Activated naive CD8-positive, alpha-beta T cell treated with anti-CD3 and anti-CD28 coated beads, Interleukin-2, amount 10 ng/mL, durations not matched to agents 7 days and 5 days (primary cell): ENCODE measurements at places on chromosomes 7 and 10. TPM values are rescaled to one million over a fixed set of nuclear protein-coding genes. Genes with fewer than 3 reads are reported as not detected.
A peak's percentile ranks its signal among the peaks of the same experiment; 100 is the strongest.

EXOC6 gene
- 10.4 TPM for total RNA-seq

DNA sequence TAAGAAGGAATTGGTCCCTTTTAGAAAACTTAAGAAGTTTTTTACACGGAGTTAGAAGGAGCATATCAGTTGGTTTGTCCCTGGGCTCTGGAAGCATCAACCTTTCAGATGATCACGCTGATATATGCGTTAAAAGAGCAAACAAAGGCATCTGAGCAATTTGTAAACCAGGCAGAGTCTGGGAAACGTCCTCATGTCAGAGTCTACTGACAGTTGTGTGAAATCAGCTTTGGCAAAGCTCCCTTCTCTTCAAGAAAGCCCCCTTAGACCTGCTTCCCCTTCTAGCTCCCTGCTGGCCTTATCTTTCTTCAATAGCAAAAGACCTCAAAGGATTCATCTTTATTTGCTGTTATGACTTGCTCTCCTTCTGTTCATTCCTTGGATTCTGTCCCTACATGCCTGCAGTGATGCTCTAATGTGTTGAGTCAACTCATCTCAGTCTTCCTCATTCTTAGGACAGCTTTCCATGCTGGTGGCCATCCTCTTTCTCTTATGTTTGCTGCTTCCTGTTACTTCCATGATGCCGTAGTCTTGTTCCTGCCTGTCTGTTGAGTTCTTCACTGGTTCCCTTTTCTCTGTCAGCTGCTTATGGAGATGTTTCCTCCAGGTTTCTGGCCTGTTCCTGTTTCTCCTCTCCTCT is 106.5 kb upstream of the BMPER start:
- H3K36me3 ChIP-seq, result no peaks in the 10 kb centered on the region
- H3K4me1 ChIP-seq, result no peaks in the 10 kb centered on the region
- no peak overlapping the region for H3K4me3 ChIP-seq
- no peaks in the 10 kb centered on the region for H3K27me3 ChIP-seq
- H3K27ac ChIP-seq, result no peak overlapping the region

CRHR2 gene
- total RNA-seq, result not detected

GRCh38 chr10:107611115-107611514 is 446.6 kb upstream of the SORCS1 start:
- no peaks in the 10 kb centered on the region for H3K27me3 ChIP-seq
- H3K27ac ChIP-seq, result no peak overlapping the region
- no peak for DNase-seq
- no peaks in the 10 kb centered on the region for H3K36me3 ChIP-seq
- H3K4me3 ChIP-seq, result no peak overlapping the region
- H3K4me1 ChIP-seq, result no peaks in the 10 kb centered on the region

DNA sequence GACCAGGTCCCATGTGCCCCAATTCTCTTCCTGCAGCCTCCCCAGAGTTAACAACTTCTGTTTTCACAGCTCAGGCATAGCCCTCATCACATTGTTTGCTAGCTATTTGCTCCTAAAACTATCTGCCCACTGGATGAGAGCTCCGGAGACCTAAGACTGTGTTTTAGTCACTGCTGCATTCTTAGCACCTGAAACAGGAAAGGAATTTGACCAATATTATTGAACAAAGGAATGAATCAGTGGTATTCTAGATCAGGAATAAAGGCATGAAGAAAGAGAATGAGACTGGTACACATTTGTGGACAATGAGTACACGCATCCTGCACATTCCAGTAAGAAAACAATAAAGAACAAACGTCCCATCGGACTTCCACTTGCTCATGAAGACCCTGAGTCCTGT is 54.8 kb downstream of the PPP1R17 start:
- DNase-seq, result no peak
- no peaks in the 10 kb centered on the region for H3K4me1 ChIP-seq
- H3K36me3 ChIP-seq, result no peaks in the 10 kb centered on the region
- H3K27ac ChIP-seq, result no peak overlapping the region
- peaks cover 2% of the 10 kb centered on the region for H3K27me3 ChIP-seq
- no peak overlapping the region for H3K4me3 ChIP-seq

THAP5 gene
- total RNA-seq, result 38.9 TPM

GNGT1 gene
- total RNA-seq, result not detected

GRCh38 chr10:116210588-116211346 is 62.2 kb downstream of the GFRA1 start:
- H3K4me3 ChIP-seq, result no peak overlapping the region
- no peaks in the 10 kb centered on the region for H3K27me3 ChIP-seq
- H3K27ac ChIP-seq, result no peak overlapping the region
- no peaks in the 10 kb centered on the region for H3K36me3 ChIP-seq
- no peaks in the 10 kb centered on the region for H3K4me1 ChIP-seq

GRCh38 chr7:92749327-92749755 is 87.0 kb downstream of the CDK6 start:
- peaks cover 52% of the 10 kb centered on the region for H3K36me3 ChIP-seq

GRCh38 chr10:78572565-78572964 is 496.2 kb upstream of the ZMIZ1 start:
- H3K36me3 ChIP-seq, result no peaks in the 10 kb centered on the region
- H3K4me3 ChIP-seq, result no peak overlapping the region
- H3K4me1 ChIP-seq, result no peaks in the 10 kb centered on the region
- H3K27ac ChIP-seq, result no peak overlapping the region
- DNase-seq, result no peak
- H3K27me3 ChIP-seq, result no peaks in the 10 kb centered on the region

SFRP4 gene
- total RNA-seq, result not detected

GRCh38 chr10:80160361-80161320 is 28.1 kb downstream of the PLAC9 start:
- H3K4me3 ChIP-seq, result no peak overlapping the region
- peak overlapping the region; percentile 5 for H3K27ac ChIP-seq
- H3K36me3 ChIP-seq, result peaks cover 34% of the 10 kb centered on the region
- peaks cover 13% of the 10 kb centered on the region for H3K4me1 ChIP-seq
- DNase-seq, result no peak

GRCh38 chr7:129751916-129752315 is 140.4 kb downstream of the NRF1 start:
- no peak for DNase-seq
- peaks cover 9% of the 10 kb centered on the region for H3K36me3 ChIP-seq
- no peak overlapping the region for H3K4me3 ChIP-seq
- H3K27ac ChIP-seq, result no peak overlapping the region

DNA sequence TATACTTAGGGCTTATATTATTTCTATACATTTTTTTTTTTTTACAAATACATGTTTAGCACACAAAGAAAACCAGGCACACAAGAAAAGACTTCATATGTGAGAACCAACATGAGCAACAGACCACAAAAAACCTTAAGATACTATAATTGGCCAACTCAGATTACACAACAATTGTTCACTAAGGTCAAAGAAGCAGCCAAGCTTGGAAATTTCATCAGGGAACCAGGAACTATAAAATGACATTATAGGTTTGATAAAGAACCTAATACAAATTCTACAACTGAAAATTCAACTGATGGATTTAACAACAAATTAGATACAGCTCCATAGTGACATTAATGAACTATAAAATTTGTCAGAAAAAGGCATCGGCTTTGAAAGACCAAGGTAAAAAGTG is 4.4 kb upstream of the LUC7L2 start:
- no peaks in the 10 kb centered on the region for H3K27me3 ChIP-seq
- no peak for DNase-seq
- no peak overlapping the region for H3K4me3 ChIP-seq
- no peak overlapping the region for H3K27ac ChIP-seq

DNA sequence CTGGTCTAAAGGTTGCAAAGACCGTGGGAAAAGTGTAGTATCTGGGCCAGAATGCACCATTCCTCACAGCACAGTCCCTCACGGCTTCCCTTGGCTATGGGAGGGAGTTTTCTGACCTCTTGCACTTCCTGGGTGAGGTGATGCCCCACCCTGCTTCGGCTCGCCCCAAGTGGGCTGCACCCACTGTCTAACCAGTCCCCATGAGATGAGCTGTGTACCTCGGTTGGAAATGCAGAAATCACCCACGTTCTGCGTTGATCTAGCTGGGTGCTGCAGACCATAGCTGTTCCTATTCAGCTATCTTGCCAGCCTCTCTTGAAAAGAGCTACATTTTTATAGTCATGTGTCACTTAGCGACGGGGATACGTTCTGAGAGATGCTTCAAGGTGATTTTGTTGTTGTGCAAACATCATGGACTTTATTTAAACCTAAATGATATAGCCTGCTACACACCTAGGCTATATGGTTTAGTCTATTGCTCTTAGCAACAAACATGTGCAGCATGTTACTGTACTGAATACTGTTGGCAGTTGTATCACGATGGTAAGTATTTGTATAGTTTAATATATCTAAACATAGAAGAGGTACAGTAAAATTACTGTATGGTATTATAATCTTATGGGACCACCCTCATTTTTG is 120.0 kb downstream of the PPP1R9A start:
- no peak for DNase-seq
- H3K27me3 ChIP-seq, result no peaks in the 10 kb centered on the region
- H3K4me1 ChIP-seq, result no peaks in the 10 kb centered on the region
- H3K27ac ChIP-seq, result no peak overlapping the region
